ENCODE measurements at places on chromosomes 4 and X. TPM values are rescaled to one million over a fixed set of nuclear protein-coding genes. Genes with fewer than 3 reads are reported as not detected.

Gene PLK4
- 13.2 TPM for total RNA-seq

Gene ING2
- total RNA-seq = 10.0 TPM

Gene TAF9B
- total RNA-seq = 11.8 TPM

Gene NAT8L
- total RNA-seq = 13.5 TPM

Gene CXCL1
- total RNA-seq = 6.2 TPM

Gene RXFP1
- not detected for total RNA-seq

Gene LSM6
- 29.1 TPM for total RNA-seq

Gene SOWAHD
- 0.12 TPM for total RNA-seq

Gene SHROOM2
- total RNA-seq = 0.97 TPM

Gene F11
- not detected for total RNA-seq

Gene TMEM156
- total RNA-seq = 16.6 TPM

Gene TCEAL6
- not detected for total RNA-seq

Gene PDGFC
- 2.3 TPM for total RNA-seq

Gene ODAM
- total RNA-seq = not detected

Gene LINC00632
- 1.6 TPM for total RNA-seq

Gene PCDH19
- total RNA-seq = 0.02 TPM

Gene AMTN
- 0.15 TPM for total RNA-seq

Gene ZNF185
- total RNA-seq = 7.1 TPM

Gene CSAG2
- total RNA-seq = not detected

Gene APELA
- total RNA-seq = not detected

Gene SCML2
- total RNA-seq = 9.8 TPM

Gene PLS3
- total RNA-seq = 174 TPM

Gene GPR34
- not detected for total RNA-seq

Gene TMEM255A
- total RNA-seq = 0.34 TPM

Gene PDHA2
- not detected for total RNA-seq

Gene GPC4
- total RNA-seq = 0.05 TPM

Gene IL2
- not detected for total RNA-seq

Gene ABLIM2
- 7.8 TPM for total RNA-seq

Gene CLDN22
- not detected for total RNA-seq

Gene FAM149A
- 1.2 TPM for total RNA-seq

Gene ART3
- total RNA-seq = not detected

Gene NSG1
- total RNA-seq = 9.9 TPM

Gene TMEM31
- not detected for total RNA-seq

Gene FOXP3
- 0.07 TPM for total RNA-seq

Gene MID2
- 8.2 TPM for total RNA-seq

Gene NEIL3
- total RNA-seq = 7.1 TPM
